NCI-H460 (cell line): ENCODE measurements at places on chromosomes 11 and 22. TPM values are rescaled to one million over a fixed set of nuclear protein-coding genes. Genes with fewer than 3 reads are reported as not detected.

- DNase-seq = no peak
Observed at GRCh38 chr11:21650961-21651360, 541.9 kb upstream of the ANO5 start.

GRCh38 chr22:29539105-29539504 is 14.5 kb downstream of the THOC5 start:
- no peak for DNase-seq

DNA sequence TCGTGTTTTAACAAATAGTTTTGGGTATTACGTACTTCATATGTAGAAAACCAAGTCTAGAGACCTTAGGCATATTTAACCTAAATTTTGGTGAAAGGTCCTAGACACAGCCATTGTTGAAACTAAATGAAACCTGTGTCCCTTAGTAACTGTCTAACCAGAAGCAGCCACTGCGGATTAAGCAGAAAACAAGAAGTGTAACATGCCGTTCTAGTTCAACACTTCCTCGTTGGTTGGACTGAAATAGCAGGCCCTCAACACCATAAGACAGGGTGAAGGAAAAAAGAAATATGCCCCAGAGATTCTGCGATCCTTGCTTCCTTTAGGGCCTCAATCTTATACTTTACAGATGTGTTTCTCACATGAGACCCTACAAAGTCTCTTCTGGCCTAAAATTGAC is 2.0 kb downstream of the NAA40 start:
- no peak for DNase-seq

DNA sequence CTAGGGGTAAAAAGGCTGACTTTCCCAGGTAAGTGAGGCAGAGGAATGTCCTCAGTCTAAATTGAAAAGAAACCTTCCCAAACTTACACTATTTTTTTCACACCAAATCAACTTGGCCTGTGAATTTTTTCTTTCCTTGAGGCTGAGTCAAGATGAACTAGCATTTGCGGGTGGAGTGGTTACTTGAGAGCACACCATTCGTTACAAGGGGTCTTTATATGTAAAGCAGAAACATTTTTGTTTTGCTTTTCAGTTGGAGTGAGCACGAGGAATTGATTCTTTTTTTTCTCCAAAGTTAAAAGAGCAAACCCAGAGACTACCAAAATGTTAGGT is 36.4 kb downstream of the MAML2 start:
- DNase-seq = peak; percentile 29

DNA sequence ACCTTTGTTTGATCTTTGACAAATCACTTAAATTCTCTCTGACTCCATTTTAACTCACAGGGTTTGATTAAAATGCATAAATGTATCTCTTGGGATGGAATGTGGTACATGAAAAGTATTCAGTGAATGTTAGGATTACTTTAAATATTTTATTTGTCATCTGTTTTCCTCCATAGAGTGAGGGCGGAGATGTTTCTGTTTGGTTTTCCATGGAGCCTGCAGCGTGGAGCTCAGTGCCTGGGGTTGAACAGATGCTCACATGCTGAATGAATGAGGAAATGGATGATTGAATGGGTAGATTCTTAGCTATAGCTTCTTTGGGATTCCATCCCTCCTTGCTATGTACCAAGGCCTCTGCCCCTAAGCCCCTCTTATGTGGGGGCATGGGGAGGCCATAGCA is 10.0 kb downstream of the TSPAN18 start:
- no peak for DNase-seq

DNA sequence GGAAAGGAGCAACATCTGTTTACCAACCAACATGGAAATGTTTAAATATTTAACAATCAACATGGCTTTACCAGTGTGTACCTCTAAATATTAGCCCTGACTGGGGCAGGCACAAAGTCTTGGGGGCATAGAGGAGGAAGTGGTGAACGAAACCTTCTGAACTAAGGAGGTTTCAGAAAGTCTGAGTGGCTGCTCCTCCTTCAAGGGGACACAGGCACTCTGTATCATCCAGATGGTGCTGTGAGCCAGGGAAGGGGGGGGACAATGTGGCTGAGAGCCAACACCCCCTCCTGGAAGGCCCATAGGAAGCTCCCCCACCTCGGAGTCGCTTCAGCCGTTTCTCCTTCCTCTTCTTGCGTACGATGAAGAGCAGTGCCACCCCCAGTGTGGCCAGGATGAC is 107.7 kb downstream of the CEP164 start:
- DNase-seq = no peak

GRCh38 chr22:45006111-45006963 is 3.5 kb downstream of the PHF21B start:
- no peak for DNase-seq

DNA sequence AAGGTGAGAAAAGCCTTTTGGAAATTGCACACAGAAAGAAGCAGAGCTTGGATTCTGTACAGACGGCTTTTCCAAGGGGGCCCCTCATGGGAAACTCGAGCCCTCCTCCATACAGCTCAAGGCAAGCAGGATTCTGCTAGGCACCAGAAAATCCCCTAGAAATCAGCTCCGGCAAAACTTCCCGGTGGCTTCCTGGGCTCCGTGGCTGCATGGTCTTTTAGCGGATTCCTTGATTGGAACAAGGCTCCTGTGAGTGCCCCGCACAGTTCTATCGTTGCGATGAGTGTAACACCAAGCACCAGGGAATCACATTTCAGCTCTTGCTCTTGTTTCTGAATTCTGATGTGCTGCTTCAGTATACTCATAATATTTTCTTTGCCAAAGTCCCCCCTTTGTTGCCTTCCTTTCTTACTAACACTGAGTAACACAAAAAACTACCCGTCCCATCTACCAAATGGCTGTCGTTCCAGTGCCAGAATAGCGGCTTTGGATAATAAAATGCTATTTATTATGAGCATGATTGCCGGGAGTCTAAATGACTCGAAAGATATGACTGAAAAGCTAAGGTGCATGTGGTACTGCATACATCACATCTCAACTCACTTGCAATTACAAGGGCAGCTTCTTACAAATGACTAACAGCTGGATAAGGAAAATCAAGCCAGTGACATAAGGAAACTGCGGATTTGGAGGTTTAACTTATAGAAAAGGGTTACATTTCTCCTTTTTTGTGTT is 494.1 kb downstream of the DLG2 start:
- no peak for DNase-seq

- no peak for DNase-seq
Observed at GRCh38 chr11:119029340-119030028, 1.2 kb downstream of the SLC37A4 start.

DNA sequence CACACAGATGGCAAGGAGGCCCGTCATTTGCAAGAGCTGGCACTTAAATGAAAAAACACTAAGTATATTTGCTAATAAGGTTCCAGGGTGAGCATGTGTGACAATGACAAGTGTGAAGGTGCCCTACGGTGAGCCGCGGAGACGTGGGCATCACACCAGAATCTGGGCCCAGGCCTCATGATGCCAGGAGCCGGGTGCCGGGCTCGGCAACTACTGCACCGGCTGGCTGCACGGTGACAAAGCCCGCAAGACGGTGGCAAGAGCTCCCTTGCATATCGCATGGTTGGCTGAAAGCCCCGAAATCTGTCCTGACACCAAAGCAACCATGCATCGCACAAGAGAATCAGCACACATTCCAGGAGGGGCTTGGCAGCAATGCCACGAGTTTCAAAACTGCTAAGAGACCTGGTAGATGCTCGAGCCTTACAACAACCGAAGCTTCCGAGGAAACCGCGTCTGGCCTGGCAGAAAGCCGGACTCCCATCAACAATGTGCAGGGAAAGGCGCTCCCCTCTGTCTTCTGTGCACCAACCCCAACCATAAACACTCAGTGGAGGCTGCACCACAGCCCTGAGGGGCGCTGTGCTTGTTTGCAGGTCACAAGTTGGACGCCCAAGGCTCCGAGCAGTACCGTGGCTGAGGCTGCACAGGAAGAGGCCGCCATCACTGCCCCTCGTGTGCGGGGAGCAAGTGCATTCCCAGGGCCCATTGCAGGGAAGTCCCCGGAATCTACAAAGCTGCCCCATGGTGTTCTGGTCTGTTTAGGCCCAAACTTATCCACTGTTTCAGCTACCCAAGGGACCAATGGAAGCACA is 339.7 kb downstream of the CTTN start:
- DNase-seq = no peak

DNA sequence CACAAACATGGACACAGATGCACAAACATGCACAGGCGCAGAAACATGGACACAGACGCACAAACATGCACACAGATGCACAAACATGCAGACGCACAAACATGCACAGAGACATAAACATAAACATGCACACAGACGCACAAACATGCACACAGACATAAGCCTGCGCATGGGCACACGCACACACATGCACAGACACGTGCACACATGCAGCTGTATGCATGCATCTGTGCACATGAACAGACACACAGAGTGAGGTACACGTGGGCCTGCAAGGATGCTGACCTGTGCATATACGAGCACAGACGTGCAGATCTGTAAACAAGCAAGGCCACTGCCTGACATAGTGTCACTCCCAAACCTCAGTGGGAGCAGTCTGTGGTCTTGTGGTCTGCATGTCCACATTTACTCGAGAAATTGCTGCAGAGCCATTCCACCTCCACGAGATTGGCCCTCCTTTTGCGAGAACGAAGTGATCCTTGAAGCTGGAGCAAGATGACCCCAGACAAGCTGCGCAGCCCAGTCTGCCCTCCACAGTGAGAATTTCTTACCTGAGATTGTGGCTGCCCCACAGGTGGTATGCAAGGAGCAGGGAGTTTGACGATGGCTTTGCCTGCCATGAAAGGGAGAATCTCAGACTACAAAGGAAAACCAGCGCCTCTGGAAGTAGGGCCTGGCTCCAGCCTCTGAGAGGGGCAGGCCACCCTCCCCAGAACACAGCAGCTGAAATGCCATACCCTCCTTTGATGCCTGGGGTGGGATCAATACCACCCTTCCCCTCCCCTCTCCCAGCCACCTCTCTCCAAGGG is 299.9 kb downstream of the BRD1 start:
- DNase-seq = no peak

DNA sequence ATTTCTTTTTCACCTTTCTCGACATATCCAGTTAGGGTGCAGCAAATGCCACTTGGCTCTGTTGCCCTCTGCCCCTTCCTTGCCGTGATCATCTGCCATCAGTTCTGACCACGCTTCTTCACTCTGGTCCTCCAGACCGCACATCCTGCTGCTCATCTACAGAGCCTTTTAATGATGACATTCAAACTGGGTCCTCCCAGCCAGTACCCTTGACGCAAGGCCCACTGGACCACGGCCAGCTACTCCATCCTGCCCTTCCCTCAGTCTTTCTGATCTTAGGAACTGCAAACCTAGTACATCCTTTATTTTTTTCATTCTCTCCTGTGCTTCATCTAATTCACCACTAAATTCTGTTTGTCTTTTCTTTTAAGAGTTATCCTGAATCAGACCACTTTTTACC is 551.8 kb downstream of the NTM start:
- DNase-seq = no peak

DNA sequence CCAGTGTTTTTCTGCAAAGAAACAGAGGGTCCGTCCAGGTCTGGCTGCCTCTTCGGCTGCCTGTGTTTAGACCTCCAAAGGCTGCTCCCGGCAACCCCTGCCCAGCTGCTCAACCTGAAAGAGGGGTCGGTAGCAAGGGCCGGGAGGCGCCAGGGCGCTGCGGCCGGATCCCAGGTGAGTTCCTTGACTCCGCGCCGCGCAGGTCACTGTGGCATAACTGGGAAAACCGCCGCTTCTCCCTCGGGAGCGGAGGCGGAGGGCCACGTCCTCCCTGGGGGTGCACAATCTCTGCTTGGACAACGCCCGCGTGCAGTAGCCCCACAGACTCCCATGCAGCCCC is 1.0 kb upstream of the BRSK2 start:
- DNase-seq = no peak

- DNase-seq = no peak
Observed at GRCh38 chr11:72038491-72038890, 39.8 kb downstream of the IL18BP start.

DNA sequence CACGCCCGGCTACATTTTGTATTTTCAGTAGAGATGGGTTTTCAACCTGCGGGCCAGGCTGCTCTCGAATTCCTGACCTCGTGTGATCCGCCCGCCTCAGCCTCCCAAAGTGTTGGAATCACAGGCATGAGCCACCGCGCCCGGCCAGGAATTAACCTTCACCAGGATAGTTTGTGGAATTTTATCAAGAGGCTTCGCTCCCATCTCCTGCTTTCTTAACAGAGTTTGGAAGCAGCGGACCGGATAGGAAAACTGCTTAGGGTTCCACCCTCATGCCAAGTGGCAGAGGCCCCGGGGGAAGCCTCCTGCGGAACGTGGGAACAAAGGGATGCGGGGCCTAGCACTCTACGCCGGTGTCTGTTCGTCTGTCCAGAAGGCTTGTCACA is 229.9 kb downstream of the ST3GAL4 start:
- DNase-seq = no peak

- peak; percentile 65 for DNase-seq
Observed at GRCh38 chr11:9015677-9016076, 11.9 kb upstream of the NRIP3 start.

- no peak for DNase-seq
Observed at GRCh38 chr11:123235117-123235655, 40.1 kb upstream of the CLMP start.

GRCh38 chr22:41910050-41911000 is 4.5 kb downstream of the SHISA8 start:
- DNase-seq = no peak

GRCh38 chr11:121391914-121392313 is 60.2 kb upstream of the SORL1 start:
- DNase-seq = no peak

DNA sequence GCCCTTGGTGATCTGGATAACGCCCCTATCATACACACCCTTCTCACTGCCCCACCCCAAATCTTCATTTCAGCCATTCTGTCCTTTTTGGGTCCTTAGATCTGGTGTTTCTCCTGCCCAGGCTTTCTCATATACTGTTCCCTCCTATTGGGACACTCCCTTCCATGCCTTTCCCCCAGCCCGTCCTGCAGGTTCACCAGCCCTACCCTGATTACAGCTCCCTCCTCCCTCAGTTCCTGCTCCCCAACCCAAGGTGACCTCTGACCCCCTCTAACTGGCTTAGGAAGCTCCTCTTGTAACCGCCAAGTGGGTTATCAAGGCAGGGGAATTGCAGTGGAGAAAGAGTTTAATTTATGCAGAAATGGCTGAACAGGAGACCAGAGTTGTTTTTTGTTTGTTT is 13.0 kb downstream of the MTFP1 start:
- no peak for DNase-seq

- no peak for DNase-seq
Observed at GRCh38 chr22:37912171-37912570, 6.1 kb downstream of the MICALL1 start.

The ZPR1 gene
- total RNA-seq = 54.3 and 70.3 TPM in 2 replicates

The DSCAML1 gene
- not detected in 2 replicates for total RNA-seq

The C1QTNF5 gene
- total RNA-seq = not detected in 2 replicates

The SCYL1 gene
- total RNA-seq = 45.0 and 47.3 TPM in 2 replicates

The MUC5AC gene
- under 0.01 TPM in 1 of 2 replicates, not detected in the other for total RNA-seq

The FRMD8 gene
- 14.4 and 15.1 TPM in 2 replicates for total RNA-seq

The LYVE1 gene
- not detected in 2 replicates for total RNA-seq

The CSF2RB gene
- total RNA-seq = not detected in 2 replicates

The BET1L gene
- total RNA-seq = 16.5 and 16.8 TPM in 2 replicates

The NLRP14 gene
- 0.07 and 0.23 TPM in 2 replicates for total RNA-seq

The SORL1 gene
- total RNA-seq = 4.5 TPM in 2 replicates

The CHRNA10 gene
- total RNA-seq = 0.30 and 0.52 TPM in 2 replicates

The CARD10 gene
- 3.1 and 4.7 TPM in 2 replicates for total RNA-seq
